HepG2 (cell line): ENCODE measurements at places on chromosomes 11 and 22. TPM values are rescaled to one million over a fixed set of nuclear protein-coding genes. Genes with fewer than 3 reads are reported as not detected.
A peak's percentile ranks its signal among the peaks of the same experiment; 100 is the strongest.

- no peaks in the 10 kb centered on the region for H3K36me3 ChIP-seq
- H3K4me1 ChIP-seq = peaks cover 5% of the 10 kb centered on the region
- peak within 1 kb of the TSS; percentile 67 for H3K4me3 ChIP-seq
- H3K27me3 ChIP-seq = peaks cover 14% of the 10 kb centered on the region
- H3K27ac ChIP-seq = no peak within 1 kb of the TSS
These were observed at the start of gene P4HA3 for GRCh38 chr11:74311352-74311926. Gene P4HA3, minus strand, starts transcription at chr11:74311640. Its CDS starts 29 bp downstream, at chr11:74311611.

- H3K4me1 ChIP-seq = peaks cover 54% of the 10 kb centered on the region
- DNase-seq = no peak
- peaks cover 12% of the 10 kb centered on the region for H3K27me3 ChIP-seq
- no peak overlapping the region for H3K4me3 ChIP-seq
- H3K36me3 ChIP-seq = no peaks in the 10 kb centered on the region
- H3K27ac ChIP-seq = no peak overlapping the region
These were observed 56.6 kb upstream of the WNT7B start for GRCh38 chr22:46033256-46034200.

GRCh38 chr11:8030526-8031247, 43.5 kb downstream of the EIF3F start:
- no peak for DNase-seq
- H3K36me3 ChIP-seq = no peaks in the 10 kb centered on the region
- H3K4me3 ChIP-seq = no peak overlapping the region
- peaks cover 38% of the 10 kb centered on the region for H3K27me3 ChIP-seq
- no peaks in the 10 kb centered on the region for H3K4me1 ChIP-seq

GRCh38 chr22:19700790-19701419, 13.4 kb upstream of the SEPTIN5 start:
- H3K27ac ChIP-seq = no peak overlapping the region
- no peak overlapping the region for H3K4me3 ChIP-seq
- peaks cover 3% of the 10 kb centered on the region for H3K27me3 ChIP-seq
- H3K36me3 ChIP-seq = no peaks in the 10 kb centered on the region
- no peak for DNase-seq
- H3K4me1 ChIP-seq = peaks cover 17% of the 10 kb centered on the region

DNA sequence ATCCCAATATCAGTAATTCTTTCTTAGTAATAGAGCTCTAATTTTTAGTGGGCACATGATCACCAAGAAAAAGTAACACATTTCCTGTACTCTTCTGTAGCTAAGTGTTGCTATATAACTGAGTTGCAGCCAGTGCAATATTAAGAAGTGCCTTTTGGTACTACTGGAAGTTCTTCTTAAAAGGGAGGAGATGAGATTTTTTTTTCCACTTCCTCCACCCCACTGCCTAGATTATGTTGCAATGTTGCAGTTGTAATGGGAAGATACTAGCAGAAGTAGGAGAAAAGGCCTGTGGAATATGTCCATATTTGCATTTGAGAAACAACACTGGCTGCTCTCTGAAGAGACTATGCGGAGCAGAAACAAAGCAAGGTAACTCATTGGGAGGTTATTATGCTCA, 280.6 kb upstream of the ANO5 start:
- H3K4me1 ChIP-seq = no peaks in the 10 kb centered on the region
- no peaks in the 10 kb centered on the region for H3K27me3 ChIP-seq
- H3K27ac ChIP-seq = no peak overlapping the region
- DNase-seq = no peak
- no peaks in the 10 kb centered on the region for H3K36me3 ChIP-seq

- H3K27me3 ChIP-seq = no peaks in the 10 kb centered on the region; the same call in 1 of the 2 replicates
- no peaks in the 10 kb centered on the region for H3K36me3 ChIP-seq
- no peak overlapping the region for H3K27ac ChIP-seq
- H3K4me3 ChIP-seq = no peak overlapping the region
- no peak for DNase-seq
- H3K4me1 ChIP-seq = no peaks in the 10 kb centered on the region
These were observed 270.4 kb downstream of the MIAT start for GRCh38 chr22:26927821-26928220.

- peak overlapping the region; percentile 58 for H3K27ac ChIP-seq
- peak overlapping the region; percentile 92 for H3K4me3 ChIP-seq
- H3K4me1 ChIP-seq = peaks cover 79% of the 10 kb centered on the region
These were observed 557 bp downstream of the PACSIN2 start for GRCh38 chr22:43014316-43014868.

DNA sequence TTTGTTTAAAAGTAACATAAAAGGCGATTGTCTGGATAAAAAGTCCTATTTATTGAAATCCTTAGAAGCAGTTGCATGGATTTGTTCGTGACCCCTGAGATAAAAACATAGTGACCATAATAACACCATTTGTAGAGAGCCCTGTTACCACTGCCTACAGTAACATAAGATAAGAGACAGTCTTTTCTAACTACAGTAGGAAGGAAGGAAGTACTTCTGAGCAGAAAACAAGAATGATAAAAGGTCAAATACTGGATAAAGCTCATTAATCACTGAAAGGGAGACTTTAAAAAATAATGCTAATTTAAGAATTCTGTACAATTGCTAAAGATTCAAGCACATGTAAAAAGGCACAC, 47.1 kb upstream of the SOX6 start:
- peak overlapping the region; percentile 72 for H3K27ac ChIP-seq
- H3K4me3 ChIP-seq = 0 out of 2 replicates have a peak overlapping the region, but pooled peaks have one; percentile 4
- no peak for DNase-seq
- H3K36me3 ChIP-seq = no peaks in the 10 kb centered on the region
- H3K27me3 ChIP-seq = no peaks in the 10 kb centered on the region

GRCh38 chr11:72712168-72712751, 38.0 kb upstream of the PDE2A start:
- no peak overlapping the region for H3K4me3 ChIP-seq
- no peak overlapping the region for H3K27ac ChIP-seq
- H3K4me1 ChIP-seq = no peaks in the 10 kb centered on the region
- H3K27me3 ChIP-seq = no peaks in the 10 kb centered on the region

GRCh38 chr11:50088231-50088630, 55.6 kb downstream of the OR4C45 start:
- no peaks in the 10 kb centered on the region for H3K4me1 ChIP-seq
- no peaks in the 10 kb centered on the region for H3K36me3 ChIP-seq
- H3K27me3 ChIP-seq = no peaks in the 10 kb centered on the region
- no peak overlapping the region for H3K27ac ChIP-seq
- H3K4me3 ChIP-seq = no peak overlapping the region

GRCh38 chr22:47148956-47149728, 386.7 kb downstream of the TBC1D22A start:
- H3K27ac ChIP-seq = no peak overlapping the region
- no peak overlapping the region for H3K4me3 ChIP-seq
- no peak for DNase-seq

GRCh38 chr11:76759092-76759491, 24.1 kb upstream of the TSKU start:
- H3K4me3 ChIP-seq = no peak overlapping the region
- no peak overlapping the region for H3K27ac ChIP-seq
- H3K4me1 ChIP-seq = no peaks in the 10 kb centered on the region
- DNase-seq = no peak
- H3K27me3 ChIP-seq = no peaks in the 10 kb centered on the region

DNA sequence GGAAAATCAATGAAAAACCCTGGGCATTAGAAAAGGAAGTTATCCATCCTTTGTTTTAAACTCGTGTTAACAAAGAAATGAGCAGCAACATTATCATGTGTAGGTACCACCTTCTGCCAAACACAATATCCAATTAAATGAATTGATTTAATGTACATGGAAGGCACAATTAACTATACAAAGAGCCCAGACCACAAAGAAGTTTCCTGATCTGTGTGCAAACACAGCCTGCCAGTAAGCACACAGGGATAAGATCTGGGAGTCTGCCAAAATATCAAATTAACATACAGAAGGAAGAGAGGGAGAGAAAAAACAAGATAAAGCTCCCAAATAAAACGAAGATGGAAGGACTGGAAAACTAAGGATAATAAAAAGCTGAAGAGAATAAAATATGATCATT, 54.1 kb upstream of the SLC25A1 start:
- no peak overlapping the region for H3K4me3 ChIP-seq
- H3K27me3 ChIP-seq = no peaks in the 10 kb centered on the region
- peaks cover 28% of the 10 kb centered on the region; the same call in 2 of the 3 replicates for H3K36me3 ChIP-seq
- no peaks in the 10 kb centered on the region for H3K4me1 ChIP-seq

- H3K4me1 ChIP-seq = peaks cover 54% of the 10 kb centered on the region
- H3K27me3 ChIP-seq = no peaks in the 10 kb centered on the region
- H3K27ac ChIP-seq = peak overlapping the region; percentile 43
- no peak for DNase-seq
These were observed 2.4 kb downstream of the C22orf15 start for GRCh38 chr22:23764899-23765881.

GRCh38 chr11:133576351-133576750, 44.0 kb upstream of the OPCML start:
- H3K27me3 ChIP-seq = no peaks in the 10 kb centered on the region
- H3K27ac ChIP-seq = no peak overlapping the region
- H3K4me3 ChIP-seq = no peak overlapping the region
- H3K4me1 ChIP-seq = no peaks in the 10 kb centered on the region
- no peak for DNase-seq

GRCh38 chr11:69040581-69041260, 8.0 kb upstream of the TPCN2 start:
- H3K4me3 ChIP-seq = no peak overlapping the region
- no peak for DNase-seq
- no peak overlapping the region for H3K27ac ChIP-seq
- no peaks in the 10 kb centered on the region for H3K36me3 ChIP-seq

GRCh38 chr11:9664276-9665171, 647 bp downstream of the SWAP70 start:
- H3K36me3 ChIP-seq = no peaks in the 10 kb centered on the region
- DNase-seq = peak; percentile 29
- peak overlapping the region; percentile 99 for H3K4me3 ChIP-seq

- H3K4me1 ChIP-seq = peaks cover 31% of the 10 kb centered on the region
- no peaks in the 10 kb centered on the region for H3K36me3 ChIP-seq
- no peak for DNase-seq
- no peaks in the 10 kb centered on the region for H3K27me3 ChIP-seq
- H3K27ac ChIP-seq = no peak overlapping the region
- H3K4me3 ChIP-seq = no peak overlapping the region
These were observed 67.7 kb upstream of the PICALM start for GRCh38 chr11:86136538-86136937.

DNA sequence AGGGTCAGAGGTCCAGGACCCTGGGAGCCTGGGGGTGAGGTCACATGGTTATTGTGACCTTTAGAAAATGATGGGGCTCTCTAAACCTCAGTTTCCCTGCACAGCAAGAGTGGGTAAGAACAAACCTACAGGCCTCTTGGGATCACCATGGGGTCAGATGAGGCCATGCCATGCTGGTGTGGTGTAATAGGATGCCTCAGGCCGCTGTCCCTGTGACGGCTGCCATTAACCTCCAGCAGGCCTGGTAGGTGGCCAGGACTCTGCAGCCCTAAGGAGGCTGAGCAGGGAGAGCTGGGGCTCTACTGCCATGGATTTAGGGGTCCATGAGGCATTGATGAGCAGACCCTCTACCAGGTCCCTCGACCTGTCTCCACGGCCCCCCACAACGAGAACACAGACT, 265.5 kb downstream of the CTTN start:
- H3K36me3 ChIP-seq = peaks cover 28% of the 10 kb centered on the region; the same call in 2 of the 3 replicates
- H3K27ac ChIP-seq = no peak overlapping the region
- H3K4me1 ChIP-seq = peaks cover 24% of the 10 kb centered on the region
- H3K4me3 ChIP-seq = no peak overlapping the region
- H3K27me3 ChIP-seq = no peaks in the 10 kb centered on the region
- no peak for DNase-seq

DNA sequence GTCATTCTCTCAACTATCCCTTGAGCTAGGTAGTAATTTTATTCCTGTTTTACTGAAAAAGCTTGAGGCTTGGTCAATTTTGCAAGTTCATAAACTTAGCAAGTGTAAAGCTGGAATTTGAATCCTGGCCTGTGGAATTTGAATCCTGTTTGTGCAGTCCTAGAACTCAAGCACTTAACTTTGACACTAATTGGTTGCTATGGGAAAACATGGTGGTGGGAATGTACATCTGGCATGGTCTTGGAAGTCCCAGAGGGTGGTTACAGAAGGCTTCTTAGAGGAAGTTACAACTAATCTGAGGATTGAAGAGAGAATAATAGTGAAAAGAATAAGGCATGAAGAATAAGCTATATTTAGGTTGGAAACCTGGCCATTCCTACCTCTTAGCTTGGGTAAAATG, 66.5 kb upstream of the LIN7C start:
- no peak overlapping the region for H3K27ac ChIP-seq
- no peak overlapping the region for H3K4me3 ChIP-seq
- no peaks in the 10 kb centered on the region for H3K4me1 ChIP-seq
- no peaks in the 10 kb centered on the region for H3K36me3 ChIP-seq

DNA sequence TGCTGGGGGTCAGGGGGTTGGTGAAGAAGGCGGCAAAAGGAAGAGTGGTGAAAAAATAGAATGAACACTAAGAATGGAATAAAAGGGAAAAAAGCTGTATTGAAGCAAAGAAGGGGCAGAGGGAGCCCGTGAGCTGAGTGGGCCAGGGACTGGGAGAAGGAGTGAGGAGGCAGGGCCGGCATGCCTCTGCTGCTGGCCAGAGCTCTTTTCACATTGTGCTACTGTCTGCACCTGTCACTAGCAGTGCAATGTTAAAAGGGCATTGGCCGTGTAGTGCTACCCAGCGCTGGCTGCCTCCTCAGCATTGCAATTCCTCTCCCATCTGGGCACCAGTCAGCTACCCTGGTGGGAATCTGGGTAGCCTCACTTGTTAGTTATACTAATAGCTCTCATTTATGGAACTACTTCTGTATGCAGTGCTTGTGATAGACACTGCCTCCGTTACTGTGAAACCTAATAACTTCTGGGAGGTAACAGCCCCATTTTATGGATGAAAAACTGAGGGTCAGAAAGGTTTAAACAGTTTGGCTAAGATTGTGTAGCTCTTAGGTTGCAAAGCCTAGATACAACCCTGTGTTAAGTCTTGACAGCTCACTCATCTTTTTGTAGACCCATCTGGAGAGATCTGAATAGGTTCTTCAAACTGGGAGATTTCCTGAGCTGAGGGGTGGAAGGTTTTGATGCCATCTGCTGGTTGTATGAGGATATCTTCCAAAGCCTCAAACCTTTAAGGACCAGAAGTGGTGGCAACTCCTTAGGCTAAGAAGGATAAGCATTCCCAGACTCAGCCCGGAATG, 8.5 kb downstream of the YPEL4 start:
- peaks cover 43% of the 10 kb centered on the region for H3K4me1 ChIP-seq
- peak; percentile 47 for DNase-seq
- no peak overlapping the region for H3K27ac ChIP-seq
- no peak overlapping the region for H3K4me3 ChIP-seq

DNA sequence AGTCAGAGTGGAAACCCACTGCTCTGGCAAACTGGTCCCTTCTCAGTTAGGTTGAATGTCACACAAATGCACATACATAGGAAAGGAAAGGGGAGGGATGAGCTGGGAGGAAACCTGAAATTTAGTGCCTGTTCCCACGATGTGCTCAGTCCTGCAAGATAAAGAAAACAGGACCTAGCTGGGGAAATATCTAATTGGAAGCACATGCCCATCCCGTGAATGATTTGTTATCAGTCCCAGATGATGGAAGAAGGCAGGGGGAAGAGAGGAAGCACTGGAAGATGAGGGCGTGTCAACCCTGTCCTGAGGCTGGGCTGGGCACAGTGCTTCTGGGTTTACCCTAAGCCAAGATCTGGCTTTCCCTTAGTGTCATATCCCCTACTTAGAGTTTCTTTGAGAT, 173.9 kb downstream of the NAV2 start:
- no peaks in the 10 kb centered on the region for H3K4me1 ChIP-seq
- no peak overlapping the region for H3K4me3 ChIP-seq
- H3K36me3 ChIP-seq = no peaks in the 10 kb centered on the region

The TIGD3 gene
- 4.0 and 4.9 TPM in 2 replicates for total RNA-seq

The KRTAP5-7 gene
- not detected in 2 replicates for total RNA-seq

The TCF20 gene
- 23.7 and 25.7 TPM in 2 replicates for total RNA-seq

The OAF gene
- 37.5 and 63.7 TPM in 2 replicates for total RNA-seq

The TREH gene
- 0.46 and 0.86 TPM in 2 replicates for total RNA-seq

The ACTN3 gene
- total RNA-seq = 0.04 TPM in 1 of 2 replicates, not detected in the other

The TTC36 gene
- 0.40 TPM in 1 of 2 replicates, not detected in the other for total RNA-seq

The IFITM10 gene
- 0.09 TPM in 1 of 2 replicates, not detected in the other for total RNA-seq

The MRGPRX4 gene
- total RNA-seq = 0.18 and 0.36 TPM in 2 replicates

The CLTCL1 gene
- total RNA-seq = 7.1 and 8.1 TPM in 2 replicates

The DEFB108B gene
- not detected in 2 replicates for total RNA-seq

The GPR83 gene
- 0.04 and 0.10 TPM in 2 replicates for total RNA-seq
